ENCODE measurements at places on chromosomes 3 and 15. TPM values are rescaled to one million over a fixed set of nuclear protein-coding genes. Genes with fewer than 3 reads are reported as not detected.
A peak's percentile ranks its signal among the peaks of the same experiment; 100 is the strongest.

- no peak for DNase-seq
Measured at GRCh38 chr3:16898595-16899395, 14.0 kb downstream of the PLCL2 start.

- peak; percentile 80 for DNase-seq
Measured at GRCh38 chr15:101008158-101009139, 89.3 kb downstream of the LRRK1 start.

- DNase-seq: no peak
Measured at GRCh38 chr3:182182531-182182968, 470.8 kb downstream of the SOX2 start.

GRCh38 chr3:188322135-188322887 lies 168.4 kb downstream of the LPP start:
- no peak for DNase-seq

GRCh38 chr3:36918050-36918449 lies 26.8 kb downstream of the TRANK1 start:
- peak; percentile 66 for DNase-seq

GRCh38 chr3:139236336-139236735 lies 107.5 kb upstream of the MRPS22 start:
- no peak for DNase-seq

DNA sequence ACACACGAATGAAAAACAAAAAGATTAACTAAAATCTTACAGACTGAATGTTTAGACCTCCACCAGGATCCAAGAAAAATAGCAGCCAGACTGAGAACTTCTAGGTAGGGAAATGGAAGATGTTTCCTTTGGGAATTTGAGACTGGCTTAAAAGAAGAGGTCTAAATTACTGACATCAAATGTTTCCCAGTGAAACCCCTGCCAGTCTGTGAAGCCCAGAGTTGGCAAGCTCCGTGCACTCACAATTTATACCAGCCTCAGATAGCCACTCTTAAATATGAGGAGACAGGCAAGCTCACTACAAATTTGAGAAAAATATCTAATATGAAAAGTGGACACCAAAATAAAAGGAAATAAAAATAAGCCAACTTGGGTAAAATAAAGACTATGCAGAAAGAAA lies 700.5 kb upstream of the ZNF385D start:
- DNase-seq: no peak

DNA sequence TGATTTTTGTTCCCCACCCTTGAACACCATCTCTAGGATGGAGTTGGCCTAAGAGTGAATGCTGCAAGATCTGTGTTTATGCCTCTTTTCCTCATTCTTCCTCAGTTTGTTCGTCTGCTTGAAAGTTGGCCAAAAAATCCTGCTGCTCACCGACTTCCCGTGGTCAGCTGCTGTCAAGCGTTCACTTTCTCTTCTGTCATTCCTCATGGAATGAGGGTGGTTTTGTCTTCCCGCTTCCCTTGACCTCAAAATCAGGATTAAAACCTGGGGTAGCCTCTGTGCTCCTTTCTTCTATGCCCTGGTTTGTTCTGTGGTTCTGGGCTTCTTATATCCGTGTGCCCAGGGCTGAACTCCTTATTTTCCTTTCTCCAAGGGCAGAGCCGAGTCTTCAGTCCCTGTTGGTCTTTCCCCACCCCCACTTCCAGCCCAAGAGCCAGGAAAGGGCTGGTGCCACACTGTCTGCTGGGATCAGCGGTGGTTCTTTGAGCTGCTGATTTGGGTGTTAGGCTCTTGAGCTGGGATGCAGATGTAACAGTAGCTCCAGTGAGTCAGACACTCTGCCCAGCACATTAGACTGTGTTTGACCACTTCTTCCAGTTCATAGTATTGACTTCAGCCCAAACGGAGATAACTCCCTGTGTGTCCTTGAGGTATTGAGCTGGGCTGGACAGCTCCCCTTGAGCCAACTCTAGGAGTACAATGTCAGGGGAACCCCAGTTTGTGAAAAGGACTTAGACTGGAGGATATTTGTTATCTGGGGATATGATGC lies 2.3 kb downstream of the SERF2 start:
- DNase-seq: no peak

GRCh38 chr15:71182522-71182921 lies 67.3 kb downstream of the THSD4 start:
- no peak for DNase-seq

DNA sequence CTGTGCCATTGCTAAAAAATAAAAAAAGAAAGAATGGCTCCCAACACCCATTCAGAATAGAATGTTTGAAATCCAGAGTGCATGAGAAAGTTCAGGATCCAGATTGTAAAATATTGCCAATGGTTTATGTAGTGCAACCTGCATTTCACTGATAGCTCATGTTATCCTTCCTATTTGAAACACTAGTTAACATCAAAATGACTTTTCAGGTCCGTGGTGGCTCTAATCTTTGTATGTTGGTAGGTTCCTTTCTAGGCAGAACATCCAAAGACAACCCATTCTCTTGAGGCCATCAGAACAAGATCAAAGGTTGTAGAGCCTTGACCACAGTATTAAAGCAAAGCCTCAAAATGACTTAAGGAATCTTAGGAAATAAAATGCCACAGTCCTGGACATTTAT lies 51.0 kb downstream of the PLCL2 start:
- DNase-seq: no peak

- no peak for DNase-seq
Measured at GRCh38 chr15:70314688-70315087, 217.0 kb upstream of the TLE3 start.

DNA sequence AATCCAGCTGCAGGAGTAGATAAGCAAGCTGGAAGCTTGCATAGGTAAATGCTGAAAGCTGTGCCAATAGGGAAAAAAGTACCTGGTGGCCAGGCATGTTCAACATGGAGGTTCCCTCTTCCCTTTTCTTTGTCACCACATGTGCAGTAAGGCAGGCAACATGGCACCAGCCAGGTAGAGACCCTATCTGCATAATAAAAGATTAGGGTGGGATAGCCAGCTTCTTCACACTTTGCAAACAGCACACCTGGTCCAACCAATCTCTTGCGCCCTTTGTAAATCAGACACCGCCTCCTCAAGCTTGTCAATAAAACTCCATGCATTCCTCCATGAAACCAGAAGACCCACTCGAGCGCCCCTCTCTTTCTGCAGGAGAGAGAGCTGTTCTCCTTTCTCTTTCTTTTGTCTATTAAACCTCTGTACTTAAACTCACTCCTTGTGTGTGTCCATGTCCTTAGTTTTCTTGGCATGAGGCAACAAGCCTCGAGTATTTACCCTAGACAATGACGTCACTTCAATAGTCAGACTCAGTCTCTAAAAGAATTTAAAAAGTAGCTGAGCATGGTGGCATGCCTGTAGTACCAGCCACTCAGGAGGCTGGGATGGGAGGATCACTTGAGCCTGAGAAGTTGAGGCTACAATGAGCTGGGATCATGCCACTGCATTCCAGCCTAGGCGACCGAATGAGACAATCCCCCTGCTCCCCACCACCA lies 256.3 kb downstream of the SCAPER start:
- DNase-seq: no peak

DNA sequence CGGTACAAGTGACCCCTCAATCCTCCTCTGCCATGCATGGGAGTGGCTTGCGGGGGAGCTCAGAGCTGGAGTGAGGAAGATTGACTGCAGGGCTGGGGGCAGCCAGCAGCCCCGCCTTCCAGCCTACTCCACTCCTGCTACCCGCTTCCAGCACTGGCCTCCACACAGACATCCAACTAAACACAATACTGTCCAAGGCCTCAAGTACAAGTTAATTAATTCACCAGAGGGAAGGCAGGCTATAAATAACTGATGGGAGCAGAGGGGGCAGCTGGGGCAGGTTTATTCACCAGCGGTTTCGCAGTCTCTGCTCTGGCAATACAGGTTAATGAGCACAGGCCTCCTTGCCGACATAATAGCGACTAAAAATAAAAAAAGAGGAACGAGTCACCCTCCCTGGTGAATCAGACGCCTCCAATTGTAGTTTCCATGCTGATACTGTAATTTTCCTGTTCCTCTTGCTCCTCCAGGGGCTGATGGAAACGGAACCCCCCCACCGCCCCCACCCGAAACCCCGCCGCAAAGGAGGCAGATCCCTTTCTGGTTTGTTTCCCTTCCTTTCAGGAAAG lies 166.4 kb upstream of the TLE3 start:
- peak; percentile 64 for DNase-seq

- no peak for DNase-seq
Measured at GRCh38 chr3:57948080-57948671, 60.0 kb upstream of the FLNB start.

DNA sequence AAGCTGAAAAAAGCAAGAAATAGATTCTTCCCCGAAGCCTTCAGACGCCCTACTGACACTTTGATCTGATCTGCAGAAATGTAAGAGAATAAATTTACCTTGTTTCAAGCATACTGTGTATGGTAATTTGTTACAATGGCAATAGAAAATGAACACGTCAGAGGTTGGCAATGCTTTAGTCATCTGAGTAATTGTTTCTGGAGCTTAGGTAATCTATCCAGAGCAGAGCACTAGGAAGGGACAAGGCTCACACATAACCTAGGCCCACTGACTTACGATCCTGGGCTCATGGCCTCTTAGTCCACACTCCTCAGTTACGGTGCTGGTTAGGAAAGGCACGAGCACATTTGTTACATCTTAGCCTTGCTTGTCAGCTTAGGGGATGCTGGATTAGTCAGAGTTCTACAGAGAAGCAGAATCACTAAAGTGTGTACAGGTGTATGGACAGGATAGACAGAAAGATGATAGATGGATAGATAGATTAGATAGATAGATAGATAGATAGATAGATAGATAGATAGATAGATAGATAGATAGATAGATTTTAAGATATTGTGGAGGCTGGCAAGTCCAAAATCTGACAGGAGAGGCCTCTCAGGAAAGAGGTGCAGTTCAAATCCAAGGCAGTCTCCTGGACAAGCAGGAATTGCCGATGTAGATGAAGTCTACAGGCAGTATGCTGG lies 46.8 kb upstream of the TBC1D23 start:
- DNase-seq: no peak

- DNase-seq: no peak
Measured at GRCh38 chr3:23232854-23233253, 29.7 kb downstream of the UBE2E2 start.

DNA sequence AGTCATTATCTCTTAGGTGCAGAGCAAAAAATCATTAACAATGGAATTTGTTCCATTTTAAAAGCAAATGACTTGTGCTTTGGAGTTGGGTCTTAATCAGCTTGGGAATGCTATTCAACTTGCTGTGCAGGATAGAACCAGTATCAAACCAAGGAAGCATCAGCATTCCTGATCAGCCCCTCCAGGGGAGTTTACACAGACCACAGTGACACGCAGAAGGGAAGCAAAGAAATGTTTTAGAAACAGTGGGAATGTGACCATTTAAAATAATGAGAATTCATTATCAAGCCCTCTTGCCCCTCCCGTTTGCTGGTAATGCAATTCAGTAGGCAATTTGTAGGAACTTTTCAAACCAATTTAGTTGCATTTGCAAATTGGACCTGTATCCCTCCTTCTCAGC lies 155.1 kb downstream of the LRTM1 start:
- DNase-seq: no peak

- DNase-seq: no peak
Measured at GRCh38 chr15:53576841-53577240, 182.6 kb downstream of the WDR72 start.

DNA sequence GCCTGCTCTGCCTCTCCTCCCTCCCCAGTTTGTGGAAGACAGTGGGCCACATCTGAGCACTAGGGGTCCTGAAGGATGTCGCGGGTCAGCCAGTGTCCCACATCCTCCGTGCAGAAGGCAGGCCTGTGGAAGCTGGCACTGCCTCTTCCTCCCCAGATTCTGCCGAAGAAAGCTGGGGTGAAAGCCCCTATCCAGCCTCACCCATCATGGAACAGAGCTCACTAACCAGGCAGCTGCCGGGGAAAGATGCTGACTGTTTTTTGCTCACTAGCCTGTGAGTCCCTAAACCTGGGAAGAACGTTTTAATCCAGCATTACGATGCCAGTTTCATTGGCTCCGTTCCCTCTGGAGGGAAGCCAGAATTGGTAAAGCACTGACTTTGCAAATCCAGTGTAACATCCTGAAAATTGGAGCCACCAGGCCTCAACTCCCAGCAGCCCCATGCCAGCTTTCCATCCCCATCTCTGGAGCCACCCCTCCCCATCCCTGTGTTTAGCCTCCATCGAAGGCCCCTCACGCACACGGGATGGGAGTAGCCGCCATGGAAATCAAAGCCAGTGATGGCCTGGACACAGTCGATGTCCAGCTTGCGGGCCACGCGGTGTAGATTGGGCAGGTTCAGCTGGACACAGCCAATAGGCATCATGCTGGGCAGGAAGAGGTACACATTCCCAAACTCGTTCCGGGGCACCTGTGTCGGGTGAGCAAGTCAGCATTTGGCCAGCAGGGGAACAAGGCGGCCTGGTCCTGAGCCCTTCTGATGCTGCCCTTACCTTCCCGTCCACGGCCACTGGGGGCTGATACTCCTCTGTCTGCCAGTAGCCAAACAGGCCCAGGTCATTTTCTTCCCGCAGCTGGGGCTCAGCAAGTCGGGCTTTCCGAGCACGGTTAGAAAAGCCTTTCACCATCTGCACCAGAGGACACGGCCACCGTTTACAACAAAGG lies 23.5 kb downstream of the TMEM43 start:
- no peak for DNase-seq

- no peak for DNase-seq
Measured at GRCh38 chr3:18772699-18773305, 347.7 kb upstream of the SATB1 start.

The PTH1R gene
- polyA plus RNA-seq: not detected

The GOLGA8Q gene
- polyA plus RNA-seq: not detected

The NRROS gene
- 4.1 TPM for polyA plus RNA-seq

The DCLK3 gene
- not detected for polyA plus RNA-seq

The FAM81A gene
- polyA plus RNA-seq: 11.7 TPM

The MCF2L2 gene
- polyA plus RNA-seq: not detected

The RSL24D1 gene
- 107 TPM for polyA plus RNA-seq

The FYCO1 gene
- polyA plus RNA-seq: 5.1 TPM

All from naive B cell (primary cell).